SK-N-SH (cell line): ENCODE measurements at places on chromosomes 3 and 15.

GRCh38 chr3:114858329-114858728, 288.8 kb downstream of the ZBTB20 start:
- no peaks in the 10 kb centered on the region for H3K36me3 ChIP-seq
- no peaks in the 10 kb centered on the region for H3K27me3 ChIP-seq
- DNase-seq = no peak
- H3K4me1 ChIP-seq = peaks cover 8% of the 10 kb centered on the region
- no peak overlapping the region for H3K27ac ChIP-seq

- no peaks in the 10 kb centered on the region; the same call in 1 of the 2 replicates for H3K4me1 ChIP-seq
- no peaks in the 10 kb centered on the region for H3K27me3 ChIP-seq
- no peak overlapping the region for H3K4me3 ChIP-seq
- H3K27ac ChIP-seq = no peak overlapping the region
- H3K36me3 ChIP-seq = no peaks in the 10 kb centered on the region
- DNase-seq = no peak
These were observed 123.1 kb downstream of the TPRA1 start for GRCh38 chr3:127467391-127467790.

DNA sequence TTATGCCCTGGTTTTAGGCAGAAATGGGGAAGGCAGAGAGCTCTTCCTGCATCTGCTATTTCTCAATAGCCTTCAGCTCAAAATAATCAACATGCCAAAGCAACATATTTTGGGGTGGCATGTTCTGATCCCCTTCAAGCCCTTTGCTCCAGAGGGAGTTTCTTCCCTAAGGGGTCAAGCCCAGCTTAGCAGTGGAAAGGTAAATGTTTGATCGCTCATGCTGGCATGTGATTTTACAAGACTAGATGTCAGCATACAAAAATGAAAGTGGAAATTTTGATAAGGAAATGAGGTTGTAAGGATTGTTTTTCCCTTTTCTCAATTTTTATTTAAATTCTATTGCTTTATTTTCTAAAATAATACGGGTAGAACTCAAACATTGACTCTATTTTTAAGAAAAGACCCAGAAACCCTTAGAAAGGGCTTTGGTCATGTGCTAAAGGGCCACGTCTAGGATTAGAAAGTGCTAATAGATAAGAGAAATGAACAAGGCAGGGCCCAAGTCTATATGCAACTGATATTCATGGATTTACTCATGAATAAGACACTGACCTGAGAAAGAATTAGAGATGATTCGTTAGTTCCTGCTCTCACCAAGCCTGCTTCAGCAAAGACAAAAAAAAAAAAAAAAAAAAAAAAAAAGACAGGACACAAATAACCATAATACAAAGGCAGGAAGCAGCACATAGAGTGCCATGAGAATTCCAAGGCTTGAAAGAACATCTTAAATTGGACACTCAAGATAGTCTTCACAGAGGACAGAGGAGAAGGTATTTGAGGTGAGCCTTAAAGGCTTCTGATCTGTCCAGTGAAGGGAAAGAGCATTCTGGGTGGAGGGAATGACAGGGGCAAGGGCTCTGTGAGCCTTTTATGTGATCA, 55.0 kb upstream of the NR2E3 start:
- DNase-seq = no peak
- no peaks in the 10 kb centered on the region for H3K4me1 ChIP-seq
- H3K4me3 ChIP-seq = no peak overlapping the region
- peaks cover 30% of the 10 kb centered on the region for H3K36me3 ChIP-seq
- H3K27me3 ChIP-seq = no peaks in the 10 kb centered on the region
- H3K27ac ChIP-seq = no peak overlapping the region

GRCh38 chr3:179842061-179842460, 189.2 kb downstream of the USP13 start:
- no peak overlapping the region for H3K27ac ChIP-seq
- no peaks in the 10 kb centered on the region; the same call in 1 of the 2 replicates for H3K4me1 ChIP-seq
- H3K27me3 ChIP-seq = no peaks in the 10 kb centered on the region
- H3K4me3 ChIP-seq = no peak overlapping the region
- no peaks in the 10 kb centered on the region for H3K36me3 ChIP-seq

DNA sequence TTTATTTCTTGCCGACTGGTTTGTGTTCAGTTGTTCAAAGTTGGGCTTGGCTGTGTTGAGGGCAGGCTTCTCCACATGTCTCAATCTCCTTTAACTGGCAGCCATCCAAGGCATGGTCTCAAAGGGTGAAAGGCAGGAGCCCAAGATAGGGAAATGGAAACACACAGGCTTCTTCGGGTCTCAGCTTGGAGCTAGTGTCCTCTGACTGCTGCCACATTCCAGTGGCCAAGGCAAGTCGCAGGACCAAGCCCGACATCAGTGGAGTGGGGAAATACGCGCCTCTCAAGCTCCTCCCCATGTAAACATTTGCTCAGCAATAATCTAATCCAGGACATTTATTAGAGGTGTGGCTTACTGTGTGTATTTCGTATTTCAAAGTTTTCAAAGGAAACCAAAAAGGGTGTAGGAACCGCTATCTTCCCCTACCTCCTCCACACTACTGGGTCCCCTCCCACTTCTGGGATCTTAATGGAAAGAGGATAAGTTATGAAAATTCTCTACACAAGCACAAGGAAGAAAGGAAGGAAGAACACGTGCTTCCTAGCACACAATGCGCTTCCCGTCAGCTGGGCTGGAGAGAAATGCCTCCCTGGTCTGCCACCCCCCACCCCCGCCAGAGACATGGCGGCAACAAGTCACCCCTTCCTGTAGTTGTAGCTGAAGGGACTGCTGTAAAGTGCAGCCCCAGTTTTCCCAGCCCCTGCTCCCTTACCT, 181.7 kb downstream of the FAM43A start:
- H3K4me1 ChIP-seq = peaks cover 20% of the 10 kb centered on the region
- DNase-seq = no peak
- H3K27me3 ChIP-seq = 0 out of 2 replicates have a peak, but pooled peaks cover 6% of the 10 kb centered on the region
- no peak overlapping the region for H3K27ac ChIP-seq
- H3K4me3 ChIP-seq = no peak overlapping the region
- H3K36me3 ChIP-seq = no peaks in the 10 kb centered on the region

GRCh38 chr3:47365213-47366153, 15.3 kb upstream of the PTPN23 start:
- DNase-seq = no peak
- H3K27me3 ChIP-seq = no peaks in the 10 kb centered on the region
- no peaks in the 10 kb centered on the region for H3K4me1 ChIP-seq
- H3K27ac ChIP-seq = no peak overlapping the region
- no peak overlapping the region for H3K4me3 ChIP-seq

GRCh38 chr3:111859061-111859973, at the start of gene PHLDB2:
Gene PHLDB2, plus strand, starts transcription at chr3:111859265. Its CDS starts 24,813 bp downstream, at chr3:111884078.
- DNase-seq = peak; percentile 91
- no peaks in the 10 kb centered on the region for H3K27me3 ChIP-seq
- peak within 1 kb of the TSS; percentile 82 for H3K4me3 ChIP-seq
- peaks cover 7% of the 10 kb centered on the region for H3K4me1 ChIP-seq
- H3K36me3 ChIP-seq = no peaks in the 10 kb centered on the region

DNA sequence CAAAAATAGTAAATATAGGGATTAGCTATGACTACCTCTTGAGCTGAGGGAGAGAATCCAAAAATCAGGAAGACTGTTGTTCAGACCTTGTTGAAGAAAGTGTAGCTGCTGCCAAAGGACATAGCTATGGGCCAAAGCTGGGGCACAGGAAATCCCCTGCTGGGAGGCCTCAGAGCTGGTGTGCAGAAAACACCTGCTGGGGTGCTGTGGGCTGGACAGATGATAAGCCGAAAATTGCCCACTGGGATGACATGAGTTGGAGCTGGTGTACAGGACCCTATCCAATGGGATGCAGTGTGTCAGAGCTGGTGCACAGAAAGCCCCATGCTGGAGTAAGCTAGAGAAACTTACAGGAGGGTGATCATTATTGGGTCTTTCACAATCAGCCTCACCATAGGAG, 121.9 kb downstream of the NEO1 start:
- no peaks in the 10 kb centered on the region for H3K27me3 ChIP-seq
- no peak overlapping the region for H3K27ac ChIP-seq
- no peak for DNase-seq
- no peak overlapping the region for H3K4me3 ChIP-seq
- peaks cover 4% of the 10 kb centered on the region for H3K4me1 ChIP-seq
- H3K36me3 ChIP-seq = peaks cover 16% of the 10 kb centered on the region

GRCh38 chr3:31223278-31223677, 309.4 kb upstream of the STT3B start:
- no peaks in the 10 kb centered on the region for H3K36me3 ChIP-seq
- no peaks in the 10 kb centered on the region for H3K4me1 ChIP-seq
- DNase-seq = no peak
- H3K27ac ChIP-seq = no peak overlapping the region
- H3K4me3 ChIP-seq = no peak overlapping the region
- H3K27me3 ChIP-seq = no peaks in the 10 kb centered on the region

- no peak for DNase-seq
- H3K27ac ChIP-seq = no peak overlapping the region
- H3K36me3 ChIP-seq = no peaks in the 10 kb centered on the region
- H3K4me1 ChIP-seq = no peaks in the 10 kb centered on the region; the same call in 1 of the 2 replicates
- H3K27me3 ChIP-seq = no peaks in the 10 kb centered on the region
- no peak overlapping the region for H3K4me3 ChIP-seq
These were observed 116.8 kb downstream of the WNT5A start for GRCh38 chr3:55370272-55370671.

DNA sequence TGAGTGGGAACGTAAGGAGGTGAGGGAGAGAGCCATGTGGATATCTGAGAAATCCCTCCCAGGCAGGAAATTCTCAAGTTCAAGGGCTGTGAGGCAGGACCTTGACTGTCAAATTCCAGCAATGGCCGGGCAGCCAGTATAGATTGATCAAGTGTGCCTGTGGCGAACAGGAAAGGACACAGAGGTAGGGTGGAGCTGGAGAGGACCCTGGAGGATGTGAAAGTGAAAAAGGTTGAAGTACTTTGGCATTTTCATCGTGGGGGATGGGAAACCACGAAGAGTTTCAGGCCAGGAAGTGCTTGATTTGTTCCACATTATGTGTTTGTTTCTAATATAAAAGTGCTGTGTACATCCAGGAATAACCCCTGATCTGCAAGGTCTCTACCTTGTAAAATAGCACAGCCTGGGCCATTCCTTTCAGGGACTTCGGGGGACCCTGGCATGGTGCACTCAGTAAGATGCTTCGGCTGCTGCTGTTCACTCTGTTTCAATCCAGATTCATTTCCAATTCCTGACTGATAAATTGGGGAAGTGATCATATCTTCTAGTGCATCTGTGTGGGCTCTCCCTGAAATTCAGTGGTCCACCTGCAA, 156.6 kb downstream of the MCTP2 start:
- no peak overlapping the region for H3K27ac ChIP-seq
- no peaks in the 10 kb centered on the region for H3K4me1 ChIP-seq
- H3K4me3 ChIP-seq = no peak overlapping the region
- no peaks in the 10 kb centered on the region for H3K36me3 ChIP-seq
- no peak for DNase-seq

GRCh38 chr3:171315101-171315500, 145.1 kb downstream of the TNIK start:
- DNase-seq = no peak
- H3K36me3 ChIP-seq = no peaks in the 10 kb centered on the region
- peaks cover 4% of the 10 kb centered on the region for H3K4me1 ChIP-seq
- no peak overlapping the region for H3K4me3 ChIP-seq
- H3K27me3 ChIP-seq = no peaks in the 10 kb centered on the region

DNA sequence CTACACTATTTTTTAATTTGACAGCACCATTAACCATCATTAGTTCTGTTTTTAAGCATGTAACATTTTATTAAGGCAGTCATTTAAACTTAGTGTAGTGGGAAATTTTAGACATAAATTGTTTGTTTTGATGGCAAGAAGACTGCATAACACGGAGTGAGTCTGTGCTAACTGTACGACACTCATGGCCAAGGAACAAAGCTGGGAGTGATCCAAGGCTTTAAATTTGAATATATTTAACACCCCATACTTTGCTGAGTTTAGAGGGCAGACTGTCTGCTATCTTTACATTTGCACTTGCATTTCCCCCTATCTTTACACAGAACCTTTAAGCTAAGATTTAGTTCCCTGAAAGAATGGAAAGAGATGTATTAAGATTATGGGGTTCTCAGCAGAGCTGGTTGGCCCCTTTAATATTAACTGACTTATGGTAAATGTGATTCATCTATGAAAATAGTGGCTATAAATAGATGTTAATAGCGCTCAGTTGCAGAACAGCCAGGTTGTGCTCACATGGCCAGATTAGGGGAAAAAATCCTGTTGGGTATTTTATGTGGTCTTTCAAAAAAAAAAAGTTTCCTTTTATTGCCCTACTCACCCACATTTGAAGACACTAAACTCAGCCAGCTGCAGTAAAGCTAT, 120.7 kb downstream of the CMSS1 start:
- H3K27me3 ChIP-seq = no peaks in the 10 kb centered on the region
- H3K27ac ChIP-seq = peak overlapping the region; percentile 39
- H3K36me3 ChIP-seq = no peaks in the 10 kb centered on the region
- H3K4me1 ChIP-seq = peaks cover 18% of the 10 kb centered on the region
- H3K4me3 ChIP-seq = no peak overlapping the region

DNA sequence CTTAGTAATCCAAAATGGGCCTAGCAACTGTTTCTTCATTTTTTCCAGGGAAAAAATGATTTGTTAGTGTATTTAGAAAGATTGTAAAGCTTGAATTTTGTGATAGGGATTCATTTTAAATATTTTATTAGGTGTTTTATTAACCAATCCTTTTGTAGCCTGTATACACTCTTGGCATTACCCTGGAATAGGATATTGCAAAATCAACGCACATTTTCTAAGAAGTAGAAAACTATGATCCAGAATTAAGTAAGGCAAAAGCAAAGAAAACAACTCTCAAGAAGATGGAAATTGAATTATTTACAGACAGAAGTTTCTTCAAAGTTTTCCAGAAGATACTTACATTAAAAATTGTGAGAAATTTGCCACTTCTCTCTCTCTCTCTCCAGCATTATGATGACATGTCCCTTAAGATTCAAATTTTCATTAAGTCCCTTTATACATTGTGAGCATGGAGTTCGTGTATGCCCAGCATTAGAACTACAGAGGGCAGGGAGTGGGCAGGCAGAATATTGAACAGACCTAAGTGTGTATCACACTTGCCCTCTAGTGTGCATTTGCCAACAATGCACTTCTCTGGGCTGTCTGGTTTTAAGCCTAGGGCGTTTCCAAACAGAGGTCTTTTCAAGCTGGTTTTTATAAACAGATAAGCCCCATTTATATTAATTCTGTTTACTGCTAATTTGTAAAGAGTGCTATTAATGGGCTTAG, 28.5 kb upstream of the CMSS1 start:
- no peaks in the 10 kb centered on the region for H3K27me3 ChIP-seq
- no peaks in the 10 kb centered on the region; the same call in 1 of the 2 replicates for H3K4me1 ChIP-seq
- H3K27ac ChIP-seq = no peak overlapping the region
- DNase-seq = peak; percentile 62

- no peak overlapping the region for H3K4me3 ChIP-seq
- DNase-seq = no peak
- no peaks in the 10 kb centered on the region for H3K4me1 ChIP-seq
- H3K36me3 ChIP-seq = no peaks in the 10 kb centered on the region
These were observed 86.4 kb upstream of the ARRDC4 start for GRCh38 chr15:97874139-97874538.

- no peak overlapping the region for H3K4me3 ChIP-seq
- H3K36me3 ChIP-seq = no peaks in the 10 kb centered on the region
- H3K27me3 ChIP-seq = peaks cover 5% of the 10 kb centered on the region; the same call in 1 of the 2 replicates
- H3K4me1 ChIP-seq = no peaks in the 10 kb centered on the region
- no peak overlapping the region for H3K27ac ChIP-seq
These were observed 14.3 kb downstream of the DUOX2 start for GRCh38 chr15:45099549-45100165.

- DNase-seq = peak; percentile 29
- H3K4me1 ChIP-seq = peaks cover 19% of the 10 kb centered on the region
- peak overlapping the region; percentile 92 for H3K27ac ChIP-seq
- H3K27me3 ChIP-seq = no peaks in the 10 kb centered on the region
- no peak overlapping the region for H3K4me3 ChIP-seq
- no peaks in the 10 kb centered on the region for H3K36me3 ChIP-seq
These were observed 1.3 kb upstream of the TRIM59 start for GRCh38 chr3:160450846-160451245.

GRCh38 chr3:28978092-28978491, 302.8 kb upstream of the RBMS3 start:
- H3K36me3 ChIP-seq = no peaks in the 10 kb centered on the region
- H3K4me3 ChIP-seq = no peak overlapping the region
- no peaks in the 10 kb centered on the region for H3K4me1 ChIP-seq
- no peaks in the 10 kb centered on the region for H3K27me3 ChIP-seq
- DNase-seq = no peak
